CD14-positive monocyte (primary cell): ENCODE measurements at places on chromosomes 3 and 15. TPM values are rescaled to one million over a fixed set of nuclear protein-coding genes. Genes with fewer than 3 reads are reported as not detected.

DNA sequence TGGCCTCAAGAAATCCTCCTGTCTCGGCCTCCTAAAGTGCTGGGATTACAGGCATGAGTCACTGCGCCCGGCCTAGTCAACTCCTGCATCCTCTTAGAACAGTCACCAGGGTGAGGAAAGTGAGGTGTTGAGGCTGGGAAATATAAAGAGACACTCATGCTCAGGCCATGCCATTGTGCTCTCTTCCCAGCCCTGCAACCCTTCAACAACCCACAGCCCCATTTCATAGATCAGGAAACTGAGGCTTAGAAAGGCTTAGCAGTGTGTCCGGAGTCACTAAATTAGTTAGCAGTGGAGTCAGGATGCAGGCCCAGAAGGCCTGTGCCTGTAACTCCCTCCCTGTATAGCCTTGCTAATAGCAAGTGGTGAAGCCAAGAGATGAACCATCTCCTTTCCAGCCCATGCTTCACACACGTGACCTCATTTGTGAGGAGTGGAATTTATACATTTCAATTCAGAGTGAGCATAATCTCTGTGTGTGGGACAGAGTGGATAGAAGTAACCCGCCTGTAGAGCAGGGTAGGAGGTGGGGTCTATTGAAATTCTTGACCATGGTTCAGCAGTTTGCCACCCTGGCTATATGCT, 51.7 kb upstream of the USP3 start:
- H3K27me3 ChIP-seq, result no peaks in the 10 kb centered on the region
- no peak overlapping the region for H3K27ac ChIP-seq
- H3K4me3 ChIP-seq, result no peak overlapping the region
- peaks cover 39% of the 10 kb centered on the region for H3K4me1 ChIP-seq
- DNase-seq, result no peak
- no peaks in the 10 kb centered on the region for H3K36me3 ChIP-seq

GRCh38 chr3:46860810-46861604, 2.2 kb downstream of the MYL3 start:
- H3K27ac ChIP-seq, result no peak overlapping the region
- no peaks in the 10 kb centered on the region for H3K27me3 ChIP-seq
- H3K36me3 ChIP-seq, result no peaks in the 10 kb centered on the region
- peaks cover 16% of the 10 kb centered on the region for H3K4me1 ChIP-seq
- H3K4me3 ChIP-seq, result no peak overlapping the region
- DNase-seq, result no peak

DNA sequence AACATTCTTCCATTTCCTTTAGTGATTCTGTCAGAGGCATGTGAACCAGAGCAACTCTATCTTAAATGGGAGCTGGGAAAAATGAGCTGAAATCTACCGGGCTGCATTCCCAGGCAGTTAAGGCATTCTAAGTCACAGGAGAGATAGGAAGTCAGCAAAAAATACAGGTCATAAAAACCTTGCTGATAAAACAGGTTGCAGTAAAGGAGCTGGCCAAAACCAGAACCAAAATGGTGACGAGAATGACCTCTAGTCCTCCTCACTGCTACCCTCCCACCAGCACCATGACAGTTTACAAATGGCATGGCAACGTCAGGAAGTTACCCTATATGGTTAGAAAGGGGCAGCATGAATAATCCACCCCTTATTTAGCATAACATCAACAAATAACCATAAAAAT, 66.4 kb downstream of the B3GALNT1 start:
- peaks cover 19% of the 10 kb centered on the region for H3K4me1 ChIP-seq
- H3K4me3 ChIP-seq, result no peak overlapping the region
- no peaks in the 10 kb centered on the region for H3K36me3 ChIP-seq
- H3K27ac ChIP-seq, result no peak overlapping the region
- no peak for DNase-seq

DNA sequence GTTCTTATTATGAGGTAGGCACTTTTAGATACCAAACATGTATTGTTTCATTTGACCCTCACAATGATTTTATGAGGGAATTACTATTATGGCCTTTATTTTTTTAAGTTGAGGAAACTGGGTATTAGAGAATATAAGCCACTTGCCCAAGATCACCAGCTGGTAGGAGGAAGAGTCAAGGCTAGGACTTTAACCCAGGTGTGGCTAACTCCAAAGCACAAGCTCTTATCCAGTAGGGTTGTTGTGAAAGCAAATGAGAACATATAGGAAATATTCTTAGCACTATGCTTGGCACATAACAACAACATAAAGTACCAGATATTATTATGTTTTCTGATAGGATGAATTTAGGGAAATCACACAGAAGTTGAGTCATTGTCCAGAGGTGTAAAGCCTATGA, 7.9 kb downstream of the BTLA start:
- no peak overlapping the region for H3K27ac ChIP-seq
- peaks cover 5% of the 10 kb centered on the region for H3K4me1 ChIP-seq

The CFAP161 gene
- not detected in 2 replicates for polyA plus RNA-seq

The POC1A gene
- 1.2 TPM for polyA plus RNA-seq

The FBXO40 gene
- not detected for polyA plus RNA-seq

The LRTM1 gene
- polyA plus RNA-seq, result not detected in 2 replicates
